Heart right ventricle (tissue), 16 donors: ENCODE measurements at places on chromosomes 2 and 18. TPM values are rescaled to one million over a fixed set of nuclear protein-coding genes. Genes with fewer than 3 reads are reported as not detected.

- H3K4me3 ChIP-seq, result no peak overlapping the region
- DNase-seq, result no peak
- H3K4me1 ChIP-seq, result no peaks in the 10 kb centered on the region
- no peak overlapping the region for H3K27ac ChIP-seq
- H3K36me3 ChIP-seq, result peaks cover 68% of the 10 kb centered on the region
These were observed 12.2 kb downstream of the CAPG start for GRCh38 chr2:85397925-85398331.

GRCh38 chr18:74994502-74995418 is 214.2 kb downstream of the PTGR3 start:
- no peaks in the 10 kb centered on the region for H3K4me1 ChIP-seq
- H3K27ac ChIP-seq, result no peak overlapping the region
- DNase-seq, result no peak
- no peaks in the 10 kb centered on the region for H3K36me3 ChIP-seq

GRCh38 chr2:383178-383577 is 95.3 kb upstream of the ALKAL2 start:
- no peaks in the 10 kb centered on the region for H3K4me1 ChIP-seq
- no peaks in the 10 kb centered on the region for H3K36me3 ChIP-seq
- DNase-seq, result no peak
- no peak overlapping the region for H3K27ac ChIP-seq
- no peak overlapping the region for H3K4me3 ChIP-seq

DNA sequence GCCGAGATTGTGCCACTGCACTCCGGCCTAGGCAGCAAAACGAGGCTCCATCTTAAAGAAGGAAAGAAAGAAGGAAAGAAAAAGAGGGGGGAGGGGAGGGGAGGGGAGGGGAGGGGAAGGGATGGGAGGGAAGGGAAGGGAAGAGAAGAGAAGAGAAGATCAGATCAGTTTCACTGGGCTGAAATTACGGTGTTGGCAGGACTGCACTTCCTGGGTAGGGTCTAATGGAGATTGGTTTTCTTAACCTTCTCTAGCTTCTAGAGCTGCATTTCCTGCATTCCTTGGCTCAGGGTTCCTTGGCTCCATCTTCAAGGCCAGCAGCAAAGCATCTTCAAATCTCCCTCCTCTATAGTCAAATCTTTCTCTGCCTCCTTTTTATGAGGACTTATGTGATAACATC is 349.1 kb upstream of the CRIM1 start:
- H3K4me3 ChIP-seq, result no peak overlapping the region
- no peak overlapping the region for H3K27ac ChIP-seq
- H3K27me3 ChIP-seq, result no peaks in the 10 kb centered on the region
- no peaks in the 10 kb centered on the region for H3K4me1 ChIP-seq
- H3K36me3 ChIP-seq, result no peaks in the 10 kb centered on the region

DNA sequence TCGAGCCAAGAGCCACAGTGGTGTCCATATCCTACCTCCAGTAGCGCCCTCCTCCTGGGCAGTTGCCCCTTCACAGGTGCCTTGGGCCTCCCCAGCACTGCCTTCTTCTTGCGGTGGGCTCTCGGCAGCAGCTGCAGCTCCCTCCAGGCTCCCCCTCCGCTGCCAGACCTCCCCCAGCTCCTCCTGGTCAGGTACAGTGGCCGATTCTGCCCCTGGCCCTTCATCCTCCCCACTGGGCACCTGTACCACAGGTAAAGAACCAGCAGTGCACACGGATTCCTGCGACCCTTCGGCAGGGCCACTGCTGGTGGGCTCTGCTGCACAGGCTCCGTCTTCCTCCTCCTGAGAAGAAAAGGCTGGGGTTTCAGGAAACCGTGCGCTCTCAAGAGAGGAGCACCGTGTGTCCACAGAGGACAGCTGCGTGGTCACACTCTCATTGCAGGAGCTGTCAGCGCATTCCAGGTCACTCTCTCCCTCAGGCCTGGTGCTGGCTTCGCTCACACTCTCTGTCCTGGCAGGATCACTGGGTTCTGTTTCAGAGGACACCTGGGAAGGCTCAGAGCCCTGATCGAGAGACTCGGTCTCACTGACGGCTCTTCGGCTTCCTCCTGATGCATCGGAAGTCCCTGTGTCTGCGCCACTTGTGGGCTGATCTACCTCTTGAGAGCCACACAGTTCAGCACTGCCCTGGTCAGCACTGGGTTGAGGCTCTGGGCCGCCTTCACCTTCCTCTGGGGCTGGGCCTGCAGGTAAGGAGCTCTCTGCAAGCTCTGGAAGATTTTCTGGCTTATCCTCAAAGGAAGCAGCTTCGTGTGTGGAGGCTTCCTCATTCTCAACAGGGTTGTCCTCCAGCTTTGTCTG is 147.4 kb upstream of the STK17B start:
- H3K4me1 ChIP-seq, result peaks cover 7% of the 10 kb centered on the region
- H3K27ac ChIP-seq, result no peak overlapping the region
- H3K27me3 ChIP-seq, result no peaks in the 10 kb centered on the region
- no peak overlapping the region for H3K4me3 ChIP-seq
- H3K36me3 ChIP-seq, result peaks cover 5% of the 10 kb centered on the region
- peak; percentile 49 for DNase-seq

DNA sequence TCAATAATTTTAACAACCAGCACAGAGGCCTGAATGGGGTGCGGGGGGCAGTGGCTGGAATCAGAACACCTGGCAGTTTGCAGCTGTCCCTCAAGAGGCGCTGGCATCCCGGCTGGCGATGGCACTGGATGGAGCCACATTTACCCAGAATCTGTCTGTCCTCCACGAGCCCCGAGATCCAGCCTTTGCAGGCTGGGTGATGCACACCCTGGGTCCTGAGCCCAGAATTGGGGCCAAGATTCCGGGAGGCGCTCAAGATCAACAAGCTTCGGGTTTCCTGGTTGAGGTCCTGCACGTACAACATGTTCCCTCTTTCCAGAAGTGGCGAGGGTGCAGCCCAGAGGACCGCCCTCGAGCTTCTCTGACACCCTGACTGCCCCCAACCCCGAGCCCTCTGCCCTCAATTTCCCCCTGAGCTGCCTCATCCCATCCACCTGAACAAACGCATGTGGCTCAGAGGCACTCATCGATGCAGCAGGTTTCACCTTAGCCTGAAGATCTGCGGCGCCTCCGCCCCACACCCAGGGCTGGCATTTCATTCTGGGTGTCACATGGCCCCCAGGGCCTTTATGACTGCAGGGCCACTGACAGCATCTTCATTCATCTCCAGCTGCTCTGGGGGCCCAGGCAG is 97.5 kb downstream of the TFCP2L1 start:
- DNase-seq, result no peak
- no peaks in the 10 kb centered on the region for H3K36me3 ChIP-seq
- no peaks in the 10 kb centered on the region for H3K4me1 ChIP-seq
- no peak overlapping the region for H3K27ac ChIP-seq

DNA sequence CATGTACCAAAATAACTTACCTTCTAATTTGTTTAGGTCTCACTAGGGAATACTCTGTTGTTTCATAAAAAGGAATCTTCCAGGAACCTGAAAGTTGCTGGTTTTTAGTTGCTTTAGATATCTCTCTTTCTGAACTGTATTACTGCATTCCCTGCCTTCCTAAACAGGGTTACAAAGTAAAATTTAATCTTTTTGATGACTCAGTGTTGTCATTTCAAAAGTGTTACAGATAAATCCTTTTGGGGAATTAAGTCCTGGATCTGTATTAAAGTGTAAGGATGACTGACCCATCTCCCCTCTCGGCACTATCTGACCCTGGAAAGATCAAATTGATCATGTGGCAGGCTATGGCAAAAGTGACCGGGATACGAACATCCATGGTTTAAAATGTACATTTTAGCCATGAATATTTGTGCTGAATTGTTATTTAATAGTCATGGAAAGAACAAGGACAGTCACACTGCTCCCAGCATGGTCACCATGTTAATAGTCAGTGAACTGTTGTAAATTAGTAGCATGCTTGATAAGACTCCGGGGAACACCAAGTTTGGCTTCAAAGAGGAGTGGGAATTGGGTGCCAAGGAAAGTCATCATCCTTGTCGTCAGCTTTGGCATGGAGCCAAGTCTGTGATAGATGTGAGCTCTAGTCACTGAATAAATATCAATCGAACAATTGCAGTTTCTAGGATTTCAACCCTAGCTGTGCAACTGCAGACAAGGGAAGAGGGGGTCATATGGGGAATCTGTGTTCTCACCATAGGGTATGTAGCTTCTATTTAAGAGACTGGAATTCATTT is 4.2 kb downstream of the PLEKHA3 start:
- H3K4me3 ChIP-seq, result no peak overlapping the region
- H3K27ac ChIP-seq, result peak overlapping the region; percentile 8
- H3K27me3 ChIP-seq, result no peaks in the 10 kb centered on the region
- H3K36me3 ChIP-seq, result no peaks in the 10 kb centered on the region

DNA sequence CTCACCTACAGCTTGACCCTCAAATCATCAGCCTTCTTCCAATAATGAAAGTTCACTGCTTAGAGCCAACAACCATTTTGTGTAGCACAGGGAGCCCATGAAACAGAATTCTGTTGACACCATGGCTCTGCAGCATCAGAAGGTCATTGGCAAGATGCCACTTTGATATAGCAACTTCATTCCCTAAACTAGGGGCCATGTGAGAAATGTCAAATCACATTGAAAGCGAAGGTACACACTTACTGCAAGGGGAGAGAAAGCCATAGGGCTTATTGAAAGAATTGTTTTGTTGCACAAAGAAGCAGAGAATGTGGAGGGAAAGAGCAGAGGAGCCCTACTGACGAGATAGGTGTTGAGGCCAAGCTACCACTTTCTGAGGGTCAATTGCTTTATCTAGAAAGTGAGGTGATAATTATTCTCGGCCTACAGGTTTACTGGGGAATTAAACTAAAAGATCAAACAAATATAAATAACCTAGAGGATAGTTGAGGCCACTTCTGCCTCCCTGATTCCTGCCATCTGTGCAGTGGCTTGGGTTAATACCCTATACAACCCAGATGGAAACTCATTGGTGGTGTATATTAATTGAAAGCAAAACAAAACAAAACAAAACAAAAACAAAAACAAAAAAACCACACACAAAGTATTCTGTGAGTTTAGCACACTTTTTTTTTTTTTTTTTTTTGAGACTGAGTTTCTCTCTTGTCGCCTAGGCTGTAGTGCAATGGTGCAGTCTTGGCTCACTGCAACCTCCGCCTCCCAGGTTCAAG is 5.9 kb upstream of the ABCA12 start:
- no peaks in the 10 kb centered on the region for H3K27me3 ChIP-seq
- no peak overlapping the region for H3K27ac ChIP-seq
- H3K4me1 ChIP-seq, result no peaks in the 10 kb centered on the region
- H3K36me3 ChIP-seq, result no peaks in the 10 kb centered on the region
- H3K4me3 ChIP-seq, result no peak overlapping the region

DNA sequence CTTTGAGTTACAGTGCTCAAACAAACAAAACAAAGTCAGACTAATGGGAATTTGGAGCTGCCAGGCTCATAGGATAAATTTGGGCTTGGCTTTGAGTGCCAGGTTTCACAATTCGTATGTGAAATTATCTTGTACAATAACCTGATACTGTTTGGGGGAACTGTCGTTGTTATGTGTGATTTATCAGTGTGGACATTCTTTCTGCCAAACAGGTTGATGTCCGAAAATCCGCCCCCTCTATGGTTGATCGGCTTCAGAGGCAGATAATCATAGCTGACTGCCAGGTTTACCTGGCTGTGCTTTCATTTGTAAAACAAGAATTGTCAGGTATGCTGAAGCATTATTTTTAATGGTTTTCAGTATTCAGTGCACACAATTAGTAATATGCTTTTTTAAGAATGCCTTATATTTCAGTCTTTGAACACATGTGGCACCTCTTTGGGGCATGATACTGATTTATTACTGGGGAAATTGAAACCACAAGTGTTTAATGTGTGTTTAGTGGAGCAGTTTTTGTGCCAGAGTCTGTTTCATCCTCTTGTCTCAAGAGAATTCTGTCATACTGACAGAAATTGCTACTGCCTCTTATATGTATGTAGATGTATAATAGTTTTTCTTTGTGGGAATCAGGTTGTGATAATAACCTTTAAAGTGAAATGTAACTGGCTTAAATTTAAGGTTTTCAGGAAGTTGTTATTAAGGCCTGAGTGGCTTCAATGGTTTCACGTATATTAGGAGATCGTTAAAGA is 54.6 kb downstream of the TTC39C start:
- H3K4me3 ChIP-seq, result no peak overlapping the region
- H3K36me3 ChIP-seq, result no peaks in the 10 kb centered on the region
- no peaks in the 10 kb centered on the region for H3K27me3 ChIP-seq

DNA sequence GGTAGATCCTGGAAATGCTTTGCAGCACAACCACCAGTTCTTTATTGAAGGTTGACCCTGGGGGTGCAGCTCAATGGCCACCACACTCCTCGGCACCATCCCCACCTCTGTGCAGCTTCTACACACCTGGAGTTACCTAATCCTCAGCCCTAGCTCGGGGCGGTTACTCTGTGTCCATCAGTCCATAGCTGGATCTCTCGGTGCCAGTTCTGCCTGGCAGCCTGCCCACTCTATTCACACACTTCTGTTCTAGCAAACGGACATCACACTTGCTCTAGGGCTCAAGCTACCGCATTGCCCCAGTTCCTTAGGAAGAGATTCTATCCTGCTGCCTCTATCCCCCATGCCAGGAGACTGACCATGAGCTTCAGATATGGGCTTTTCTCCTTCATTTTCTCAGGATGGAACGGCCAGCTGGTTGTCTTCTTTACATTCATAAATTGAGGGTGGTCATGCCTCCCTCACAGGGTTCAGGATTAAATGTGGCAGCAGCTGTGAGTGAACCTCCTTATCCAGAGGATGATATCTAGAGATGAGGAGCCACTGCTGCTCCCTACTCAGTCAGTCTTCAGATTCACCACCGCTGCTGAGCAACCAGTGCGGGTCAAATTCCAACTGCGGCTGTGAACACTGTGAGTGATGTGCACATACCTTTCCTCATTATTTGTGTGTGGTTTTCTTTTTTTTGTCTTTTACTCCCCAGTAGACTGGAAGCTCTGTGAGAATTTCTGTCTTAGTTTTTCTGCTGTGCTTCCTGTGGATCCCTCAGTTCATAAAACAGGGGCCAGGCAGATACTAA is 66.9 kb upstream of the TRIB2 start:
- H3K4me1 ChIP-seq, result no peaks in the 10 kb centered on the region
- H3K27me3 ChIP-seq, result no peaks in the 10 kb centered on the region
- H3K27ac ChIP-seq, result no peak overlapping the region
- peak; percentile 19 for DNase-seq
- no peaks in the 10 kb centered on the region for H3K36me3 ChIP-seq

The DNAJC5G gene
- total RNA-seq, result 1.7 TPM

The NEB gene
- total RNA-seq, result 11.6 TPM

The BCS1L gene
- total RNA-seq, result 53.8 TPM

The HOXD8 gene
- total RNA-seq, result not detected

The SP140 gene
- total RNA-seq, result 0.64 TPM

The FSHR gene
- total RNA-seq, result not detected
